ENCODE measurements at places on chromosomes 1 and 21.

- no peak for DNase-seq
Measured at GRCh38 chr1:43554444-43554992, 23.8 kb downstream of the PTPRF start.

- DNase-seq = no peak
Measured at GRCh38 chr1:22491995-22492715, 40.5 kb downstream of the ZBTB40 start.

DNA sequence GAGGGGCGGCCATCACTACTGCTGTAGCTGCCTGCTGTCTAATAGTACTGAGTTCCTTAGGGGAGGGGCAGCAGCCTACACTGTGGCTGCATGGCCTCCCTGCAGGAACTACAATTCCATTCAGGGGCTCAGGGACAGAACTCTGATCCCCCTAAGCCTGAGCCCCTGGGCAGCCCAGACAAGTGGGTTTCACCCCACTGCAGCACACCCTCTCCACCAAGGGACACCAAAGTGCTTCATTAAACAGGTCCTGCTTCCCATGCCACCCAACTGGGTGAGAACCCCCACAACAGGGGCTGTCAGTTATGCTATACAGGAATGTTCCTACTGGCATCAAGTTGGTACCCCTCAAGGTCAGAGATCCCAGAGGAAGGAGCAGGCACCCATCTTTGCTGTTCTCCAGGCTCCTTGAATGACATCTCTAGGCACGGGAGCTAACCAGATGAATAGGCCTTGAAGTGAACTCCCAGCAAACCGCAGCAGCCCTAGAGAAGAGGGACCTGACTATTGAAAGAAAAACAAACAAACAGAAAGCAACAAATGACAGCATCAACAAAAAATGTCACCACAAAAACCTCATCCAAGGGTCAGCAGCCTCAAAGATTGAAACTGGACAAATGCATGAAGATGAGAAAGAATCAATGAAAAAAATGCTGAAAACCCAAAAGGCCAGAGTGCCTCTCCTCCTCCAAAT, 437.4 kb downstream of the NUF2 start:
- DNase-seq = no peak

- DNase-seq = no peak
Measured at GRCh38 chr1:53037159-53037558, 24.9 kb upstream of the PODN start.

DNA sequence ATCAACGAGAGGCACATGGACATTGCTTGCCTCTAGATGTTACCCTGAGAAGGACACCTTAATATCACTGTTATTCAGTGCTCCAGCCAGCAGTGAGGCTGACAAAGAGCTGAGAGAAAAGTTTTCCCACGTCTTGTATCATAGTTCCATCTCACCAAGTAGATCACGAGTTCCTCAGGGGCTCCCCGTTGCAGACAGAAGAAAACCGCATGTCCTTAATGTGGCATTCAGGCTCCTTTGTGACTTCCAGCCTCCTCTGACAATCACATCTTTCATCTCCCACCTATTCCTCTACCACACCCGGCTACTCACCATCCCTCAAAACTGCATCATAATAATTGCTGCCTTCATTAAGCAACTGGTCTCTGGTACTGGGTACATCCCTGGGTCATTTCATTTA, 75.3 kb downstream of the DMRTA2 start:
- DNase-seq = no peak

GRCh38 chr1:203512848-203513584, 19.1 kb downstream of the OPTC start:
- DNase-seq = no peak

GRCh38 chr1:30140566-30140965, 582.8 kb downstream of the MATN1 start:
- no peak for DNase-seq

GRCh38 chr1:87539147-87539546, 210.5 kb downstream of the LMO4 start:
- DNase-seq = no peak

GRCh38 chr1:41907446-41907845, 11.3 kb downstream of the HIVEP3 start:
- DNase-seq = no peak

DNA sequence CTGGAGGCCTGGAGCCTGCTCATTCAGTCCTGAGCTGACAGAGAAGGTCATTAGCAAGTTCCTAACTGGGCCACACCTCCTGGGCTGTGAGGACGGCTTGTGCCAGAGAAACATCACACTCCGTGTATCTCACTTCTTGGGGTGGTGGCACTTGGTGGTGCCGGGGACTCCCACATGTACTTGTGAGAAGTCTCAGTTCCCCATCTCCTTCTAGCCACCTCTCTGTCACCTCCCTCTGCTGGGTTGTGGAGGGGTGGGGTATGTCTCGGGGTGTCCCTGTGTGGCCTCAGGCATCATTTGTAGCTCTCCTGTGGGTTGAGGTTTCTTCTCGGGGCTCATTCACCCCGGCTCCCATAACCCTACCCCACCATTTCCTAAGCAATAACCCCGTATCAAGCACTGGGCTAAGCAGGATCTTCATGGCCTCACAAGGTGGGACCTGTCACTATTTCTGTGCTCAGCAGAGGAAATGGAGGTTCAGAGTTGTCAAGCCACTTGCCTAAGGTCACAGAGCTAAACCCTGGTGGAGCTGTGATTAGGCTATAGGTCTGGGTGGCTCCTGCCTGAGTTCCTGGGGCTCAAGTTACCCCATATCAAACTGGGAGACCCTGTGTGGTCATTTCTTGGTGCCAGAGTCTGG, 62.5 kb downstream of the UBIAD1 start:
- DNase-seq = no peak

DNA sequence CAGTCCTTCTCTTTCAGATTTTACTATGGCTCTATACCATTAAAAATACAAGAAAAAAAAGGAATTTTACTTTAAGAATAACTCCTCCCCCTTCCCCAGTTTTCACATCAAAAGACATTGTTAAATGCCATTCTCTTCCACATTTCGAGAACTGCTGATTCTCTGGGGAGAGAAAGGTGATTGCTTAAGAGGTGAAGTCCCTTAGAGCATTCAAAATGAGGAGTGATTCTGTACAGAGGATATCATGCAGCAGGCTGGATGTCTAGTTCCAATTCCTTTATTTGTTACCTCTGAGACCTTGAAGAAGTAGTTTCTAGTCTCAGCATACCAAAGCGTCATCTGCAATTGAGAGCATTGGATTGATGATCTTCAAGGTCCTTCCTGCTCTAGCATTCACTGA, 46.9 kb downstream of the FMO3 start:
- DNase-seq = no peak

GRCh38 chr1:34262023-34262853, 85.5 kb downstream of the C1orf94 start:
- no peak for DNase-seq

DNA sequence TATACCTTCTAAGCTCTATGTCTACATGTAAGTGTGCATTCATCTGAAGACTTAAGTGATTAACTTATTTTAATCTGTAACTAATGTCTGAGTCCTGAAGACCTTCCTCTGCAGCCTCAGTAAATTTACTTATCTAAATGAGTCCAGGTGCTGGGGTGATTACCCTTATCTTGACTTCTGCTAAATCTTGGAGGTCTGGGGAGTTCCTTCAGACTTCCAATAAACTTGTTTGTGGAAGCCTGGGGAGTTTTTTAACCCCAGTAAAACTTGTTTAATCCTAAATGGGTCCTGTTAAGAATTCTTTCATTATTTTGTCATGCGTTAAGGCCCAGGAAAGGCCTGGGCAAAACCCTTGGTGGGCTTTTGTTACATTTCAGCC, 37.0 kb downstream of the RSPH1 start:
- no peak for DNase-seq

DNA sequence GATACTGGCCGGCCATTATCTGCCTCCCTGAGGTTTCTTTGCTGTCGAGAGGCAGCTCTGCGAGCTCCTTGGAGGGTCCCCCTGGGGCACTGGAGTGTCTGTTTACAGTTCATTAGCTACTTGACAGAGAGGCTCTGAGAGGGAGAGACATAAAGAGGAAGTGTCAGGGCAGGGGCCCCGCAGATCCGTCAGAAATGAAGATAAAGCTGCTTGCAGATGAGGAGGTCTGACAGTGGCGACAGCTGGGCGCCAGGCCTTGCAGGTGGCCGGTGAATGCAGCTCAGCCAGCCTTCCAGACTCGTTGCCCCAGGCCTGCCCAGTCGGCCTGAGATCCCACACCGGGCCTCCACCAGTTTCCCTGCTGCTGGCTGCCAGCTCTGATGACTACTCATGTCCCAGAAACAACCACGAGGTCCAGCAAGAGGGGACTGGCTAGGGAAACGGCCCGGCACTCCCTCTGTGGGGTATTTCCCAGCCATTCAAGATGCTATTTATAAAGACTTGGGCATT, 84.7 kb downstream of the DISP3 start:
- no peak for DNase-seq

GRCh38 chr1:12177999-12178441, 11.2 kb downstream of the TNFRSF1B start:
- DNase-seq = peak; percentile 96
